ENCODE measurements at places on chromosomes 1 and 21.

DNA sequence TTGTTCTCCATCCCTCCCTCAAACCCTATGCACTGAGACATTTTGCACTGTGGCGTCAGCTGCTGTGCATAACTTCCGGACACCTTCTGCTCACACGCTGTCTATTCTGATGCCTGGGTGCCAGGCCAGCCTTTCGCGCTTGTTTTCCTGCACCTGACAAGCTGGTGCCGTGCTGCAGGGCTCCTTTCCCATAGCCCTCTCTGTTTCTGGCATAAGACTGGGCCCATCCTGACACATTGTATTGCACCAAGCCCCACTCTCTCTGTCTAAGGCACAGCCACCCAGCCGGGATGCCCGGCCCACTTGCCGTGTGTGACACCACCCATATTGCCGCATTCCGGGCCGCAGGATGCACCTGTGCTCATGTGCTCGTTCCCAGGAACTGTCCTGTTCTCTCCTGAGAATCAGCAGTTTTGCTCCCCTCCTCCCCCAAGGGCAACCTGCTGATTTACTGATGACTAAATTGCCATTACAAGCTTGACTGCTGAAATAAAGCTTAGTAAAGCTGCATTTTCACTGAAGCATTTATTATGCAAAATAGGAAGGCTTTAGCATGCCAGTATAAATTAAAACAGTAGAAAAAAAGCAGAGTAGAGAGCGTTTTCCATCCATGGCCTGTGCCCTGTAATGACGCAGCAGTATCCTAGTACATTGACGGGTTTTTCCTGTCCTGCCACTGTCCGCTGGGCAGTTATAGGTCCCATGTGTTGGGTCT lies 88.0 kb downstream of the CD247 start:
- DNase-seq, result no peak

DNA sequence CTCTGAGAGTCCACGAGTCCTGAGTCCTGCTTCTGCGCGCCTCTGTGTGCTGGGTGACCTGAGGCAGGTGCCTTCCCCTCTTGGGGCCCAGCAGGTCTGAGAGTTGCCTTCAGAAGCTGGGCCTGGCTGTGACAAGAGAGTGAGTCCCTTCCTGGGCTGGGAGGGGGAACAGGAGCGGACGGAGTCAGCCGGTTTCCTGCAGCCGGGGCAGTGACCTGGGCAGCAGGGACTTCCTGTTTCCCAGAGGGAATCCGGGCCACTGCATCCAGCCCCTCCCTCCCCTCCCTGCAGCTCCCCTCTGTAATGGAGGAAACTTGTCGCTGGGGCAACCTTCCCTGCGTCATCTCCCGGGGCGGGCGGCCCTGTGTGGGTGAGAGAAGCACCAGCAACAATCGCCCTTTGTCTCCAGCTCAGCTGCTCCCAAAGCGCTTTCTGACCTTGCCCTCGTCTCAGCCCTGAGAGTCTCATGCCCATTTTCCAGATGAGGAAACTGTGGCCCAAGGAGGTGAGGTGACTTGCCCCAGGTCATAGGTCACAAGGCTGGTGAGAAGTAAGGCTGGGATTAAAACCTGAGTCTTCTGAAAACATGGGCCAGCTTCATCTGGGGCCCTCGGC lies 61.1 kb downstream of the SDC3 start:
- DNase-seq, result no peak

GRCh38 chr1:27152004-27152828 lies 2.7 kb downstream of the SLC9A1 start:
- DNase-seq, result no peak

DNA sequence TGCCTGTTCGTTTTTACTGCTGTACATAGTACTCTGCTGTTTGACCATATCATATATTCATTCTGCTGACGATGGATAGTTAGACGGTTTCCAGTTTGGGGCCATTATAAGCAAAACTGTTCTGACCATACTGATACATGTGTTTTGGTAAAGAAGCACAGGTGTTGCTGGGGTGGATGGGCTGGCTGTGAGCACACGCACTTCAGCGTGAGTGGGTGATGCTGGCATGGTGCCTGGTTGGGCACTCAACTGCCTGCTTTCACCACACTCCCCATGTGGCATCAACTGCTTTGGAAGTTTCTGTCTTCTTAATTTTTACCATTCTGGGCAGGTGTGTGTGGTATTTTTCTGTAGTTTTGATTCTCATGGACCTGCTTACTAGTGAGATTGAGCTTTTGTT lies 37.3 kb downstream of the ADARB1 start:
- DNase-seq, result no peak

DNA sequence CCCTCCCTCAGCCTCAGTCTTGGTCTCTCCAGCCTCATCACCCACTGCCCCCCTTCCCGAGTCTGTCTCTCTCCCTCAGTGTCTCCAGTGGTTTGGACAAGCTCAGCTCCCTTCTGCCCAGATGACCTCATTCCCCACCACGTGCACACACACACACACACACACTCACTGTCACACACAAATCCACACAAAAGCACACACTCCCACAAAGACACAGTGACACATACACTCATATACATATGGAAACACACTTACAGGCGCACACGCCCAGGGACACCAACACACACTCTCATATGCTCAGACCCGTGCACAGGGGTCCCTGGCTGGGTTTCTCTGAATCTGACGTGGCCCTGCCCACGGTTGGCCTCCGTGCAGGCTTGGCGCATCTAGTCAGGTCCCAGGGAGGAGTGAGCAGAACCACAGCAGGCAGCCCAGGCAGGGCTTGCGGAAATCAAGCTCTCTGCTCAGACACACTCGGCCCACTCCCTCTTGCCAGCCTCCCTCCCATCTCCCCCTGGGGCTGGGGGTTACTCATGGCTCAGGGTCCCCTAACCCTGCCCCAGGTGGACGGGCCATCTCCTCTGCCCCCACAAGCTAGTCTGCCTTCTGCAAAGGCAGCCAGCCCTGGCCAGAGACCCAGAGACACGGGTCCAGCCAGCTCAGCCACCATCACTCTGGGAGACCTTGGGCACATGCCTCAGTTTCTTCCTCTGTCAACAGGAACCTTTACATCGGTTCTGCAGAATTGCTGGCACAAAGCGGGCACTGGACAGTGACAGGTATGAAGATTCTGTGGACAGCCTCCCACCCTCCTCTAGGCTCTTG lies 38.5 kb upstream of the FAM131C start:
- no peak for DNase-seq

- DNase-seq, result no peak
Measured at GRCh38 chr1:51268634-51269033, 32.6 kb downstream of the RNF11 start.

DNA sequence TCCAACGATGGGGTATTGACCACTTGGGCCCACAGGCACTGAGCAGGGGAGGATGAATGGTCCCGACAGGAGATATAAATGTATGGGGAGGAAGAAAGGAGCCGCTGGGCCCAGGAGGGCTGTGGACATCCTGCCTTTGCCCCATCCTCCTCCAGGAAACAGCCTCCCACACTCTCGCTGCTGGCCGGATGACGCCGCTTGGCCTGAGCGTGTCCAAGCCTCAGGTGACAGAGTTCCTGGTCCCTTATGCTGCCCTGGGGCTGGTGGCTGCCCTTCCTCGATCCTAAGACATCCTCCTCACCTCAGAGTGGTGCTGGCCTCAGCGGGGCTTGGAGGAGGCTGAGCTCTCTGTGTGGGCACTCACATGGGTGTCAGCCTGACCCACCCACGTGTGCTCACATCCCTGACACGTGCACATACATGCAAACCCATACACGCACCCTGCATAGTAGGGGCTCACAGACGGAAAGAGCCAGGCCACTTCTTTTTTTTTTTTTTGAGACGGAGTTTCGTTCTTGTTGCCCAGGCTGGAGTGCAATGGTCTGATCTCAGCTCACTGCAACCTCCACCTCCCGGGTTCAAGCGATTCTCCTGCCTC lies 5.9 kb upstream of the SERINC2 start:
- no peak for DNase-seq

GRCh38 chr21:39109596-39110210 lies 73.5 kb downstream of the PSMG1 start:
- DNase-seq, result no peak

DNA sequence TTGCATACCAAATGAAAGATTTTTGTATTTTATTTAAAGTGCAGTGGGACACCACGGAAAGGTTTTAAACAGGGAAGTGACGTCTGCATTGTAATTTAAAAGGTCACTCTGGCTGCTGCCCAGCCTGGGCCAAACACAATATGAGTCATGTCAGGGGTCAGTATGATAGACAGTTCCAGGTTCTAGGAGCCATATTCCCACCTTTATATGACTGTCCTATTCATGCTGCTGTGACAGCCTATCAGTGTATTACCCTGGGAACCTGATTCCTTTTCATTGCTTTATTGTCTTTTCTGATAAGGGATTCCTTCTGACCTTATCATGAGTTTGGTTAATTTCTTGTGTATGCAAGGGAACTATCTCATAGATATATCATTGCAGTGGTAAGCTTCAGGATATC lies 5.3 kb downstream of the VANGL1 start:
- DNase-seq, result no peak

DNA sequence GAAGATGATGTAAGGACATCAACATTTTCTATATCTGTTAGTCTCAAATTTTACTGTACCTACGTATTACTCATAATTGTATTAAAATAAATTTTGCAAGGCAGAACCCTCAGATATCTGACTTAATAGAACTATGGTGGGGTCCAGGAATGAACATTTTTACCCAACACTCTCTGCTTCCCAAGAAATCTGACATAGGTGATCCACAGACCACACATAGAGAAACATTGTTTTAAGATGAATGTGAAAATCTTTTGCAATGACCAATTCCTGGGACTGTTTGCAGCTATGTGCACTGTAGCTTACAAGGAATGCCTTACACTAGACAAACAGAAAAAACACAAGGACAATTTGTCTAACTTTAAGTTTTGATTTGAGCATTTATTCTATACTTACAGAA lies 645.6 kb upstream of the ADGRL2 start:
- DNase-seq, result no peak

- no peak for DNase-seq
Measured at GRCh38 chr1:115744646-115745275, 23.8 kb downstream of the CASQ2 start.

DNA sequence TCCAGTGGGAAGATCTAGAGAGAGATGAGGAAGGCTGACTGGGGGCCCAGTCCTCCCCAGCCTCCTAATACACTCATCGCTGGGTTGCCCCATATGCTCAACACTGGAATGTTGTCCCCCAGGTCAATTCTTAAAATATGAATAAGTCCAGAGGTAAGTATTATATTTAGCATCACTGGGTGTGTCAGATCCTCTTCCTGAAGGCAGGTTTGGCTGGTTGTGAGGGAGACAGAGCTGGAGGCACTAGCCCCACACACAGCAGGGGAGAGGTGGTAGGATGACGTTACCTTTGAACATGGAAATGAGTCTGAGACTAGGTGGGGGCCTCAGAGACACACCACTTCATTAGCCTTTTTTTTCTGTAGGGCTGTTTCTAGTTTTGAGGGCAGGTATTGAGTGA lies 42.6 kb downstream of the SLC44A3 start:
- no peak for DNase-seq

DNA sequence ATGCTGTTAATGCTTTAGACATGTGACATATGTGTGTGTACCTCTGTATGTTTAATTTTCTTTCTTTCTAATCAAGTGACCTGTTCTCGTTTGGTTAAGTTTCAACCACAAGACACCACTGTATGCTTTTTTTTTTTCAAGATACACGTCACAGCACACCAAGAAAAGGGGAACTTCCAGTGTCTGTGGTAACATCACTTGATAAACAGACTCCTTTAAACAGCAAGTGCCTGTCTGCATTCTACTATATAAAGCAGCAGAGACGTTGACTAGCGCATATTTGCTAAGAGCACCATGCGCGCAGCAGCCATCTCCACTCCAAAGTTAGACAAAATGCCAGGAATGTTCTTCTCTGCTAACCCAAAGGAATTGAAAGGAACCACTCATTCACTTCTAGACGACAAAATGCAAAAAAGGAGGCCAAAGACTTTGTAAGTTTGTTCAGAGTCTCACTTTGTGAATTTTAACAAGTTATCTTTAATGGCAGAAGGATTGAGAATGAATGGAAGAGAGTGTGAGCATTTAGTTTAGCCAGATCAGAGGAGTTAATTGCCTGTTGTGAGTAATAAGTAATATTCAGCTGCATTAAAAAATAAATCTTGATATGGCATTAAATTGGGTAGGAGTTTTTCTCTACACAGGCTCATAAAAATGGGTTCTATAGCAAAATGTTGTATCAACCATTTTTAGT lies at the start of gene RGS1:
TSS of gene RGS1 (plus strand) at position 275 of the 691 bp plus-strand sequence. CDS start at position 295, 20 bp downstream.
- DNase-seq, result no peak

DNA sequence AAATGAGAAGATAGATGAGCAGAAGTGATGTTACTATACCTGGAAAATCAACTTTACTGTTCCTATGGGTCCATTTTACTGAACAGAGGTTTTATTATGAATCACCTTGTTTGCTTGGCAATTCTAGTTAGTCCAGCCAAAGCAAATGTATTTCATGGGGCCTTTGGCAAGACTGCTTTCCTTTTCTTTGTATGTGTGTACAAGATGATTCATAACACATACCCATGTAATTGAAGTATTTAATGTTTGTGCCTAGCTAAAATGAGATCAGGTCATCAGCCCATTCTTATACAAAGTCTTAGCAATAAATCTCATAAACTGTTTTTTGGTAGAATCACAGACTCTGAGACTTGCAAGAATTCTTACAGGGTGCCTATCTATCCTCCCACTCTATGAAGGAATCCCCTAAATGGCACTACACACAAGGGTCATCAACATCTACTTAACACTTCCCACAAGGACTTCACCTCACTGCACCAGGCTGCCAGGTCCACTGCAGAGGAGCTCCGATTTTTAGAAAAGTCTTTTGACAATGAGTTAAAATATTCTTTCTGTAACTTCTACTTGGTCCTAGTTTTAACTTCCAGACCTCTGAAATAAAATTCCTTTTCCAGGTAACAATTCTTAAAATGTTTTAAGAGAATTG lies 58.5 kb downstream of the LPAR3 start:
- no peak for DNase-seq

GRCh38 chr1:77686796-77687518 lies 4.5 kb upstream of the ZZZ3 start:
- no peak for DNase-seq

GRCh38 chr1:7555391-7556185 lies 215.5 kb upstream of the VAMP3 start:
- no peak for DNase-seq

DNA sequence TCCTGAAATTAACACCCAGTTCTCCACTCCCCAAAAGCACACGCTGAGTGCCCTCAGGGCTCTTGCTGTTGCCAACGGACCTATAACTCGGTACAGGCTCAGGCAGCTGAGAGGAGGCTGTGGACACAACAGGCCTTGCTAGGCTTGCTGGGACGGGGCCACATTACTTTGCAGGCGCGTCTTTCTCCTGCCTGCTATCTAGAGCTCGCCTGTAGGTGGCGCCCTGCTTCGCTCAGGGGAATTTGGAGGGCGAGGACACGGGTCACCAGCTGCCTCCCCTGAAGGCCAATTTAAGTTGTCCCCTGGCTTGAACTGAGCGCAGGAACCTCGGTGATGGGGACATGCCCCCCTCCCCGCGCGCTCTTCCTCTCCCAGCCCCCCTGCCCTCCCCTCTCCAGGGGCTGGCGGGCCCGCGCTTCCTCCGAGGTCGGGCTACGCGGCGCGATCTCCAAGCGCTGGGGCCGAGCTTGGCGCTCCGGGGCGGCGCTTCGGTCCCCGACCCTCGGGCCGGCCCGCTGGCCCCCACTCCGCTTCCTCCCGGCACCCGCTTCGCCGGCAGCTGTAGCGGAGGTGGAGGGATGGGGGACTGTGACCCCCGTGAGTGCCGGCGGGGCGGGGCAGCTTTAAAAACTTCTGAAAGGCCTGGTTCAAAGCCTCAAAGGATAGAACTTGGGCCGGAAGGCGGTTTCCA lies 32.4 kb upstream of the NFIA start:
- peak; percentile 89 for DNase-seq

- DNase-seq, result no peak
Measured at GRCh38 chr1:25541889-25542658, 1.3 kb upstream of the LDLRAP1 start.

All from NCI-H1694 treated with DMSO at 0.1 percent for 48 hours (cell line).